ENCODE measurements at places on chromosomes 7 and 10. TPM values are rescaled to one million over a fixed set of nuclear protein-coding genes. Genes with fewer than 3 reads are reported as not detected.

Gene HOXA7
- total RNA-seq: not detected

Gene HIBADH
- total RNA-seq: 31.2 TPM

- H3K4me3 ChIP-seq: no peak overlapping the region
- DNase-seq: no peak
- H3K27me3 ChIP-seq: no peaks in the 10 kb centered on the region
- H3K36me3 ChIP-seq: peaks cover 5% of the 10 kb centered on the region
- no peak overlapping the region for H3K27ac ChIP-seq
These were observed 60.1 kb downstream of the DENND11 start for GRCh38 chr7:141641876-141642275.

DNA sequence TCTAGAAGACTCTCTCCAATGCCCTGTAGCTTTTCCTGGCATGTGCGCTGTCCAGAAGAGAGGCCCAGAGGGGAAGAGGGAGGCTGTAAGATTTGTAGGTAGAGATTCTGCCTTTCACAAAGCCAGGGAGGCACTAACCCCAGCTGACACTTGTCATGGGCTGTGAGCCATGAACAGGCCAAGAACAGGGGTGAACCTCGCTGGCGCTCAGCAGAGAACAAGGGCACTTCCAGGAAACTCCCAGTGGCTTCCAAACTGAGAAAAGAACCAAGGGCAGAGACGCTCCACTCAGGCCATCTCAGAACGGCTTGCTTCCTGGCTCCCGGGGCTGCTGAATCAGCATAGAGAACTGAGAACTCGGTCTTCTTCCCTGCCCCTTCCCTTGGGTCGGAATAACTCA, 257.8 kb upstream of the ZNF32 start:
- DNase-seq: no peak
- H3K4me3 ChIP-seq: no peak overlapping the region
- no peaks in the 10 kb centered on the region for H3K27me3 ChIP-seq
- H3K4me1 ChIP-seq: no peaks in the 10 kb centered on the region
- no peaks in the 10 kb centered on the region for H3K36me3 ChIP-seq

DNA sequence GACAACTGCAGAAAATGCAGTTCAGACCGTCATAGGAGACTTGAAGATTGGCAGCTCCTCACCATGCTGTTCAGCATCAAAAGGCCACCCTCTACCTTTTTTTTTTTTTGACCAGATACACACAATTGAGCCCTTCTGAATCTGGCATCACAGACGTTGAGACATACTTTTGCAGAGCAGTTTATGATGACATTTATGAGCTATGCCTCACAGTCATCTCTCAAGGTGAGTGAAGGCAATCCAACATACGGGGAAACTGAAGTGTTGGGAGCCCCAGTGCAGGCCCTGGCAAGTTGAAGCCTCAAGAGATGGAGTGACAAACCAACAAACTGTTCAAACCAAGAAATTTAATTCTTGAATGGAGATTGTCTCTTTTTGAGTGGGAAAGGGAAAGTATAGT, 83.6 kb upstream of the DLX6 start:
- H3K4me1 ChIP-seq: no peaks in the 10 kb centered on the region
- H3K27me3 ChIP-seq: no peaks in the 10 kb centered on the region
- no peak for DNase-seq
- H3K27ac ChIP-seq: no peak overlapping the region
- H3K4me3 ChIP-seq: no peak overlapping the region

DNA sequence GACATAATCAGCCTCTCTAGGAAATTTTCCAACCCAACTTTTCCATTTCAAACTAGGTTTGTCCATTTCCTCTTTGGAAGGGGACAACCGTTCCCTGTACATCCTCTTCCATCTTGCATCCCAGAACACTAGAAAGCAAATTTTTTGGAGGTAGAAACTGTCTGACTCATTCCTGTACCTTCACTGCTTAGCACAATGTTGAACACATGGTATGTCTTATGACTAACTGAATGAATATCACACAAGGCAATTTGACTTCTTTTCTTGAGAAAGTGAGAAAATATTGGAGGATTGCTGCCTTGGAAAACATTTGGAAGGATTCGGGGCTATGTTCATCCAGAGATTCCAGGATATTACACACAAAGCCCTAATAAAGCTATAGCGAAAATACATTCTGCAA, 289.1 kb downstream of the FGFR2 start:
- no peak overlapping the region for H3K4me3 ChIP-seq
- DNase-seq: no peak
- H3K27me3 ChIP-seq: no peaks in the 10 kb centered on the region
- H3K27ac ChIP-seq: no peak overlapping the region
- H3K4me1 ChIP-seq: no peaks in the 10 kb centered on the region

- no peak for DNase-seq
- H3K27ac ChIP-seq: no peak overlapping the region
- H3K4me3 ChIP-seq: no peak overlapping the region
- no peaks in the 10 kb centered on the region for H3K27me3 ChIP-seq
These were observed 19.4 kb downstream of the LDB3 start for GRCh38 chr10:86687750-86688149.

Gene GIMAP5
- 0.51 TPM for total RNA-seq

Gene A1CF
- 0.03 TPM for total RNA-seq

Gene TWIST1
- not detected for total RNA-seq

All from Panc1 (cell line).